ENCODE measurements at places on chromosomes 12 and 14.
A peak's percentile ranks its signal among the peaks of the same experiment; 100 is the strongest.

DNA sequence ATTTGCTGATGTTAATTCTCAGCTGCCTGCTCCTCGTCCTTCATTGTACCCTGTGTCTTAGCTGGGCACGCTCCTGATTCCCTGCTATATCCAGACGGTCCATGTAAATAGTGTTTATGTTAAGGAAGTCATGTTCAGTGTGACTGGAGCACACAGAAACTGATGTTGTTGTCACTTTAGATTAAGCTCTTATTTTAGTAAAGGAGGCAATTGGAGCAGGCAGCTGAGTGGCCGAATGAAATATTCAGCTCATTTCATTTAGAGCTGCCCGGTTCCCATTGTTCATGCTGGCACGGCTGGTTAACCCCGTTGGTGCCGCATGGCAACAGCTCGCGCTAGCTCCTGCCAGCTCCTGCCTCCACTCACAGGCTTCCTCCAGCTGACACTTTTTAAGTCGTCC is 446.8 kb upstream of the SOX5 start:
- DNase-seq = no peak

GRCh38 chr14:46344327-46344937 is 307.1 kb downstream of the RPL10L start:
- DNase-seq = no peak

GRCh38 chr12:108582509-108582908 is 15.4 kb downstream of the TMEM119 start:
- no peak for DNase-seq

DNA sequence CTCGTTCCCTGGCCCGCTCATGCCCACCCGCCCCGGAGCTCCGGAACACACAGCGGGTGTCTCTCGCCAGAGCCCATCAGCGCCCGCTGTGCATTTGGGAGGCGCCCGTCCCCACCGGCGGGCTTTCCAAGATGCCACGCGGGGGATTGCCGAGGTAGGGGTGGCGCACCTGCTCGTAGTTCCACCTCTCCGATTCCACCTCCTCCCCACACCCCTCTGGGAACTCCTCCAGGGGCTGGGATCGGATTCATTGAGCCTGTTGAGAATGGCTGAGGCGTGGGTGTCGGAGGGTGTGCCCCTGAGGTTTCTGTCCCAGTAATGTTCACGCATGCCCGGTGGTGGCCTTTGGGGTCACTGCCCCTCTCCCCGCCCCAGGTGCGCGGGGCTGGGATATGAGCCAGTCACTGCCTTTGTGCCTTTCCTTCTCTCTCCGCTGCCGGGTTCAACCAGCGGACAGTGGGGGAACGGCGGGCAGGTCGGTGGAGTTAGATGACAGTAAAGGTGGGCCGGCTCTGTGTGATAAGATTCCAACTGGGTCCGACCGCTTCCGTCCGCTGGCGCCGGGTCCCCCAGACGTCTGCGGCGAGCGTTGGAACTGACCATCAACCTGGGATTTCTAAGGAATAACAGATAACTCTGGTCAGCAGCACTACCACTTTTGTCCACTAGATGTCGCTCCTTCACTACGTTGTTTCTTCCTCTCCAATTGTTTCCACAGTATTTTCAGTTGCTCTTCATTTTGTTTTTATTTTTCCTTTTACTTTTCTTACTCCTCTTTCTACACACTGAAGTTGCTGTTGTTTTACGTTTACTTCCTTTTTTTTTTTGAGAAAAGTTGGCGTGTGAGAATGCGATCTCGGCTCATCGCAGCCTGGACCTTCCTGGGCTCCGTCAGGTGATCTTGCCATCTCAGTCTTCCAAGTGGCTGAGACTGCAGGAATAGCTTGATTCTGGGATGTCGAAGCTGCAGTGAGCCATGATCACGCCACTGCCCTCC is 178.1 kb upstream of the ALG10B start:
- DNase-seq = peak; percentile 7

Measured in brain pericyte (primary cell).